ENCODE measurements at places on chromosomes 11 and 22.

DNA sequence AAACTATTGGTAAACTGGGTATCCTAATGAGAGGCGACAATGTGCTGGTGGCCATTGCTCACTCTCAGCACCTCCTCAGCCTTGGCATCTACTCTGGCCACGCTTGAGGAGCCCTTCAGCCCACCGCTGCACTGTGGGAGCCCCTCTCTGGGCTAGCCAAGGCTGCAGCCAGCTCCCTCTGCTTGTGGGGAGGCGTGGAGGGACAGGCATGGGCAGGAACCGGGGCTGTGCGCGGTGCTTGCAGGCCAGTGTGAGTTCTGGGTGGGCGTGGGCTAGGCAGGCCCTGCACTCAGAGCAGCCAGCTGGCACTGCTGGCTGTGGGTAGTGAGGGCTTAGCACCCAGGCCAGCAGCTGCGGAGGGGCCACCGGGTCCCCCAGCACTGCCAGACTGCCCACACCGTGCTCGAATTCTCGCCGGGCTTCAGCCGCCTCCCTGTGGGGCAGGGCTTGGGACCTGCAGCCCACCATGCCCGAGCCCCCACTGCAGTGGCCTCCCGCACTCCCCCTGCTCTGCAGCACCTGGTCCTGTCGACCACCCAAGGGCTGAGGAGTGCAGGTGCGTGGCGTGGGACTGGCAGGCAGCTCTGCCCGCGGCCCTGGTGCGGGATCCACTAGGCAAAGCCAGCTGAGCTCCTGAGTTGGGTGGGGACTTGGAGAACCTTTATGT, 575.9 kb upstream of the ANO3 start:
- no peak for DNase-seq

- no peak for DNase-seq
Measured at GRCh38 chr11:123357353-123357989, 72.6 kb upstream of the GRAMD1B start.

DNA sequence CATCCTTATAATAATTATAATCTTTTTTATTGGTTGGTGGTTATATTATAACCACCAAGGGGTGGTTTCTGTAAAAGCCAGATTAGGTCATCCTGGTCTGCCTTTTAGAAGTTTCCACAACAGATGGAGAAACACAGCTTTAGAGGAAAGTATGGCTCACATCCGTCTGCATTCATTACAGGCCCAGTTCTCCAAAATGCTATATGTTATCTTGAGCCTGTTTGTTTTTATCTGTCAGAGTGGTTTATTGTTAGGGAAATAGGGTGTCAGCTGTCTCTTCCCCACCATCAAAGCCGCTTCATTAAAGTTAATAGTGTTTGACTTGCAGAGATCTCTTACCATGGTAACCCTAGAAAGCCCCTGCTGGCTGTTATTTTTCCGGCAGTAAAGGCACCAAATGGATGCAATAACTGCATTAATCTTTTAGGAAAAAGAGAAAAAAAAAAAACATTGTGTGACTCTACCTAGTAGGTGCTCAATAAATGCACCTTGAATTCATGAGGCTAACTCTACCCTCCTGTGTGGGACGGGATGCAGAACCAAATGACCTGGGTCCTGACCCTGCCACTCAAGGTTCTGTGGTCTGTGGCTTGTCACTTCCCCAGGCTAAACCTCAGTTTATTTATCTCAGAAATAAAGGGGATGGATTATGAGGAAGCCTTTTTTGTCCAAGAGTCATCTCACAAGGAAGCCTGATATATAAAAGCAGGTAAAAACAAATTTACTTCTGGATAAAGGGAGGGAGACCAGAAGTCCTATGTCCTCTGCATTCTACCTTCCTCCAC, 118.3 kb downstream of the WT1 start:
- no peak for DNase-seq

DNA sequence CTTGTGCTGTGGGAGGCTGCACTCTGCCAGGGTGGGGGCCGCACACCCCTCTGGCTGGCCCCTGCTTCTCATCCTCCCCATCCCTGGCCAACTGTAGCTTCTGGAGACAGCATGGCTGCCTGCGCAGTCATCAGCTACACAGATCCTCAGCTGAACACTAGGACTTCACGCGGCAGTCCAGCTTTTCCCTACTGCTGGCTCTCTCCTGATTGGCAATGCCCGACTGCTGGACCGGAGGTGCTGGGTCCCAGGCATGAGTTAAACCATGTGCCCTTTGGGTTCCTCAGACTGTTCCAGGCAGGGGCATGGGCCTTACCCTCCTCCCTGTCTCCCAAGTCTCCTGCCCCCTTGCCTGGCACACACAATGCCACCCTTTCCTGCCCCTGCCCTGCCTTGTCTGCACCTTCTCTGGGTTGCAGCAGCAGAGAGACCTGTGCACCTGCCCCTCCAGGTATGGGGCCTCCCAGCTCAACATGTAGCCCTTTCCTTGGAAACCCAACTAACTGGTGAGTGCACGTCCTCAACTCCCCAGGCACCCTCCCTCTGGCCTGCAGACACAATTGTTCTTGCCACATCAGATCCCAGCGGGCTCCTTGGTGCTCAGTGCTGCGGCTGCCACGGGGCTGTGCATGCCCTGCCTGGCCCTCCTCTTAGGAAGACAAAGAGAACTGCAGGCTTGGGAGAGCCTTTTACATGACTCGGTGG, 1039.2 kb downstream of the TBC1D22A start:
- no peak for DNase-seq

DNA sequence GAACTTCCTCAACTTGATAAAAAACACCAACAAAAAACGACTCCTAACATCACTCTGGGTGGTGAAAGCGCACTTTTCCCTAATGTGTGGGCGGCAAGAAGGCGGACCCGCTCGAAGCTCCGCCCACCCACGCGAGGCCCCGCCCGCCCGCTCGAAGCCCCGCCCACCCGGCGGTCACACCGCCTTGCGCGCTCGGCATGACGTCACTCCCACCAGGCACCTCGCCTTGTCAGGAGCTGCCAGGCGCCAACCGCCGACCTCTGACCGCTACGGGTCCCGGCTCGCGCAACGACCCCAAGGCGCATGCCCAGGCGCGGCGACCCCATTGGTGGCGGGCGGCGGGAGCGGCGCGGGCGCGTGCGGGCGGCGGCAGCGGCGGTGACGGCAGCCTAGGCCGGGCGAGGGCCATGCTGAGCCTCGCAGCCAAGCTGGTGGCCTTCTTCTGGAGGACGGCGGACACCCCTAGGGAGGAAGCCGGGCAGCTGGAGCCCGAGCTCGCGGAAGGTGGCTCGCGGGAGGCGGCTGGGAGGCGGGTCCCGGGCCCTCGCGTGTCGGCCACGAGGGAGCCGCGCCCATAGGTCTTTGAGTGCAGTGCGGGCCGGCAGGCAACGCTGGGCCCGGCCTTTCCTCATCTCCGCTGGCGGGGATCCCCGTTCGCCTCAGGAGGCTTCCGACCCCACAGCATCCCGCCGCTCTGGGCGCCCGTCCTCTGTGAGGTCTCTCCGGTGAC, at the start of gene MOV10L1:
TSS of gene MOV10L1 (plus strand) at position 325 of the 730 bp plus-strand sequence. CDS start at position 408, 83 bp downstream.
- no peak for DNase-seq

DNA sequence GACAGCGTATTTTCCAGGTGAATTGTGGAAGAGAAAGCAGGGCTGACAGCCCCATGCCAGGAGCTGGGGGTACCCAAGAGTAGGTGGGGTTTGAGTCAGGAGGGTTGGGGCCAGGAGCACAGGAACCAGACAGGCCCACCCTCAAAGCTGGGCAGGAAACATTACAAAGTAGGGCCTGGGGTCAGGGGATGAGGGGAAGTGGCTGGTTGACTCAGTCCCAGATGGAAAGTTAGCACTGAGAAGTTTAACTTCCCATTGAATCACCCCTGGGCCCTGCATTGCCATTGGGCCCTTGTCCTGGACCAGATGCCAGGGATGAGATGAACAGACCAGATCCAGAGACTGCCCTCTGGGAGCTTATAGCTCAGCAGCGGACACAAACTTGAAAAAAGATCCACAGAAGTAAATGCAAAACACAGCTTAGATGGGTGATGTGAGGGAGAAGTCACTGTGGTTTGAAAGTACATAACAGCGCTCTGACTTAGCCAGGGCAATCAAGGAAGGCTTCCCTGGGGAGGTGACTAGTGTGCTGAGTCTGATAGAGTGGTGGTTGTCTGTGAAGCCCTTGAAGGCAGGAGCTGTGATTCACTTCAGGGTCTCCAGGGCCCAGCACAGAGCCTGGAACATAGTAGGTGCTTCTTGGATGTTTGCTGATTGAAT, 2.2 kb downstream of the MAFF start:
- DNase-seq, result no peak

GRCh38 chr11:123145220-123145619, 49.8 kb downstream of the CLMP start:
- no peak for DNase-seq

DNA sequence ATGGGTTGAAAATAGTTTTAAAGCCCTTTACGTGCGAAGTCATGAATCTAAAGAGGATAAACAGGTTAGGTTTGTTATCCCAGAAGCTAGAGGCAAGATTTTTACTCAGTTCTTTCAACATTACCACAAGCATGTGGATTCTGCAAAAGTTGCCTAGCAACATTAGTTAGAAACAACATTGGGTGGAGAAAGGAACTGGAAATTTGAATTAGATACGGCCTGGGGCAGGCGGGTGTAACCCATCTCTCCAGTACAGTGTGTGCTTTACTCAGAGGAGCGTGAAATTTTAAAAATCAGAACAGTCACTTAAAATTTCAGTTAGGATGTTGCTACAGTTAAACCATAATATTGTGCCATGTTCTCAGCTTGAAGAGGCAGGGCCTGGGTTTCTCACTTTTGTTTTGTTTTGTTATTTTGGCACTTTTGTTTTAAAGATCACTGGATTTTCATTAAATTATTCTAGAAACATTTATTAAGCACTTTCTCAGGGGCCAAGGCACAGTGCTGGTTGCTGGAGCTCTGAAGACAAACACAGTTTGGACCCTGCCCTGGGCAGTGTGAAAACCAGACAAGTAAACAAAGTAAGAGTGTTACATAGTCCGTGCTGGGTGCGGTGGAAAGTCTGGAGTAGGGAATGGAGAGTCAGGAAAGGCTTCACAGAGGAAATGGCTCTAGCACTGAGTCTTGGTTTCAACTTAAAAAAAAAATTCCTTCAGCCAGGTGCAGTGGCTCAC, 4.4 kb upstream of the WEE1 start:
- peak; percentile 43 for DNase-seq

GRCh38 chr11:41320653-41321052, 138.8 kb downstream of the LRRC4C start:
- DNase-seq, result no peak

GRCh38 chr22:42344361-42344905, 74.0 kb upstream of the TCF20 start:
- no peak for DNase-seq

DNA sequence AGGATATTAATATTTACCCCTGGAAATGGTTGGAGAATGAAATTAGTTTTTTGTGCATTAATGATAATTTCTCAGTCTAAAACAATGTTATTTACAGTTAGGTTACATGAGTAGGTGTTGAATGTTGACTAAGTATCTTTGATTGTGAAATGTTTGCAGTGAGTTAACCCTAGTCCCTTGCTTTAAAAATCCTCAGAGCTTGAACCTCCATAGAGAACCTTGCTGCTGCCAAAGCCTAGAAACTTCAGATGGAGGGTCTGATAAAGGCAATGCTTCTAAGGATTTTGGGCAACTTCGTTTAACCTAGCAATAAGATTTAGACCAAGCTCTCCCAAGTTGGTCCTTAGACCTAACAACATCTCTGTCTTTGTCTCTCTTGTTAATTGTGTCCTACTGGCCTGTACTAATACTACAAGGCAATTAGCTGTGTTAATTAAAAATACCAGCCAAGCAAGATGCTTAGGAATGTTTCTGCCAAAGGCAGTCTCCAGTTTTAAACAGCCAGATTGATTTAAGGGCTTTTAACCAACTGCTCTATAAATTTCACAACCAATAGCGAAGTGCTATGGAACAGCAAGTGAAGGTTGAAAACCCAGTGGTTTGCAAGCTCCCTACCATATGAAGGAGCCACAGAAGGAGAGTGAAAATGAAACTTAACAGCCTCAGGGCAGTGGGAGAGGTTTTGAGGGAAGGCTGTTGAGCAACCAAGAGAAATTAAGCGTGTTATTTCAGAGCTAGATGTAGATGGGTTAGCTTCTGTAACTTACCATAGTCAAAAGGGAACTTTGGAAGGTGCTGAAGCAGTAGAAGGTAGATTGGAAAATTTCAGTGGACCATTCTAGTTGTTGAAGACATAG, 295.9 kb upstream of the ANO5 start:
- DNase-seq, result no peak

GRCh38 chr11:45622861-45623260, 42.6 kb downstream of the CHST1 start:
- no peak for DNase-seq

- no peak for DNase-seq
Measured at GRCh38 chr22:44933666-44934453, 75.9 kb downstream of the PHF21B start.

GRCh38 chr22:29081517-29082236, 8.8 kb downstream of the KREMEN1 start:
- no peak for DNase-seq

- peak; percentile 16 for DNase-seq
Measured at GRCh38 chr22:35921777-35922176, 106.8 kb downstream of the RBFOX2 start.

- DNase-seq, result no peak
Measured at GRCh38 chr11:85407648-85408047, 219.5 kb downstream of the DLG2 start.

DNA sequence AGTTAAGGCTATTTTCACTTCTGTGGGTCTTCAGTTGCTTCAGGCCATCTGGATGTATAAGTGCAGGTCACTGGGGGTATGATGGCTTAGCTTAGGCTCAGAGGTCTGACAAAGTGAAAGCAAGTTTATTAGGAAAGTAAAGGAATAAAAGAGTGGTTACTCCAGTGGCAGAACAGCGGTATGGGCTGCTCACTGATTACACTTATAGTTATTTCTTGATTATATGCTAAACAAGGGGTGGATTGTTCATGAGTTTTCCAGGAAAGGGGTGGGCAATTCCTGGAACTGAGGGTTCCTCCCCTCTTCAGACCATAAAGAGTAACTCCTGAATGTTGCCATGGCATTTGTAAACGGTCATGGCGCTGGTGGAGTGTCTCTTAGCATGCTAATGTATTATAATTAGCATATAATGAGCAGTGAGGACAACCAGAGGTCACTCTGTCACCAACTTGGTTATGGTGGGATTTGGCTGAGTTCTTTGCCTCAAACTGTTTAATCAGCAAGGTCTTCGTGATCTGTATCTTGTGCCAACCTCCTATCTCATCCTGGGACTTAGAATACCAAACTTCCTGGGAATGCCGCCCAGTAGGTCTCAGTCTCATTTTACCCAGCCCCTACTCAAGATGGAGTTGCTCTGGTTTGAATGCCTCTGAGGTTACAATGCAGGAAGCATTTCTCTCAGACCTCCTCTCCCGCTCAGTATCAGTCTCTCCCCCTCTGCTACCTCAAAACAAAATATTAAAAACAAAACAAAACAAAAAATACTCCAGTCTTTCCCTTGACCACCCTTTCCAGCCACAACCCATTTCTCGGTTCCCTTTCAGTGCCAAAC, 106.6 kb upstream of the SLC22A12 start:
- no peak for DNase-seq

DNA sequence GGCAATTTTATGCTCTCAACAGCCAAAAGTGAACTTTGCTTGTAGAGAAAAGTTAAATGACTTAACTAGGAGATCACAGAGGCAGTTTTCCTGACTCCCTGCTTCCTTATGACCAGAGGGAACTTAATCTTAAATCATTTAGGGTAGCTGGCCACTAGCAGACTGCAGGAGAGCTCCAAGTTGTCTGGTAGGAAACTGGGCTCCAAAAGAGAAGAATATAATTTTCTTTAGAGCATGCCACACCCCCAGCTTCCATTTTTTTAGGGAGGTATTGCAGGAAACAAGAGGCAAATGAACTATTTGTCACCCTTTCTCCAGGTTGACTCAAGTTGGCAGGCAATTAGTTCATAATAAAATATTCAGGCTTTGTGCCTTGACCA, 2.6 kb downstream of the METTL15 start:
- no peak for DNase-seq

GRCh38 chr11:3015796-3016195, 23.7 kb upstream of the NAP1L4 start:
- no peak for DNase-seq
